ENCODE measurements at places on chromosomes 5 and 9. TPM values are rescaled to one million over a fixed set of nuclear protein-coding genes. Genes with fewer than 3 reads are reported as not detected.

The COL5A1 gene
- total RNA-seq: 357 TPM

The CNTLN gene
- total RNA-seq: 5.2 TPM

GRCh38 chr5:54401515-54401914 lies 54.0 kb upstream of the HSPB3 start:
- no peaks in the 10 kb centered on the region for H3K27me3 ChIP-seq
- DNase-seq: no peak
- H3K36me3 ChIP-seq: no peaks in the 10 kb centered on the region

- no peaks in the 10 kb centered on the region for H3K36me3 ChIP-seq
- no peaks in the 10 kb centered on the region for H3K4me1 ChIP-seq
- no peaks in the 10 kb centered on the region for H3K27me3 ChIP-seq
- DNase-seq: no peak
- H3K27ac ChIP-seq: no peak overlapping the region
Observed at GRCh38 chr5:147371290-147371689, 136.5 kb downstream of the STK32A start.

- no peaks in the 10 kb centered on the region for H3K4me1 ChIP-seq
- H3K36me3 ChIP-seq: no peaks in the 10 kb centered on the region
- no peak overlapping the region for H3K4me3 ChIP-seq
- no peaks in the 10 kb centered on the region for H3K27me3 ChIP-seq
- no peak for DNase-seq
Observed at GRCh38 chr5:175734016-175734415, 76.1 kb downstream of the HRH2 start.

- DNase-seq: peak; percentile 61
- peak overlapping the region; percentile 73 for H3K27ac ChIP-seq
- H3K4me3 ChIP-seq: peak overlapping the region; percentile 38
- no peaks in the 10 kb centered on the region for H3K36me3 ChIP-seq
Observed at GRCh38 chr9:6715755-6716643, 41.8 kb upstream of the KDM4C start.

- H3K27me3 ChIP-seq: no peaks in the 10 kb centered on the region
- H3K4me3 ChIP-seq: no peak overlapping the region
- no peak for DNase-seq
- H3K27ac ChIP-seq: peak overlapping the region; percentile 18
Observed at GRCh38 chr5:53024535-53024934, 35.4 kb downstream of the ITGA2 start.

- DNase-seq: peak; percentile 37
- no peaks in the 10 kb centered on the region for H3K4me1 ChIP-seq
- no peak overlapping the region for H3K27ac ChIP-seq
- H3K4me3 ChIP-seq: no peak overlapping the region
- H3K36me3 ChIP-seq: no peaks in the 10 kb centered on the region
- H3K27me3 ChIP-seq: no peaks in the 10 kb centered on the region
Observed at GRCh38 chr9:116646661-116647514, 40.2 kb upstream of the TRIM32 start.

DNA sequence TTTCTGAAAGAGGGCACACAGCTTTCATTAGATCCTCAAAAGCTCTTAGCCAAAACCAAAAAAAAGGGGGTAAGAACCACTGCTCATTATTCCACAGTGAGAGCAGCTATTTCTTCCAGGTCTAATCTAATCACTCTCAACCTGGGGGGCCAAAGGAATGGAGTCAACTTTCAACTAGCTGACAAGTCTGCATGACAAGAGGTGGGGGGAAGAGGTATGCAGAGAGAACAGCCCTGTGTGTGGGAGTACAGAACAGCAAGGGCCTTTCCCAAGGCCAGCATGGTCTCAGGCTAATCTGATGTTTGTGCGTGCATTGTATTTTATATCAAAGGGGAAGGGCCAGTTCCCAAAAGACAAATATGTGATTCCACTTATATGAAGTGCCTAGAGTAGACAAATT lies 36.9 kb upstream of the PIP5K1B start:
- H3K4me3 ChIP-seq: no peak overlapping the region
- H3K27me3 ChIP-seq: no peaks in the 10 kb centered on the region
- no peak overlapping the region for H3K27ac ChIP-seq

- no peak overlapping the region for H3K4me3 ChIP-seq
- no peaks in the 10 kb centered on the region for H3K4me1 ChIP-seq
- peak overlapping the region; percentile 34 for H3K27ac ChIP-seq
- H3K36me3 ChIP-seq: no peaks in the 10 kb centered on the region
- H3K27me3 ChIP-seq: no peaks in the 10 kb centered on the region
Observed at GRCh38 chr9:7011395-7012067, 253.8 kb downstream of the KDM4C start.

DNA sequence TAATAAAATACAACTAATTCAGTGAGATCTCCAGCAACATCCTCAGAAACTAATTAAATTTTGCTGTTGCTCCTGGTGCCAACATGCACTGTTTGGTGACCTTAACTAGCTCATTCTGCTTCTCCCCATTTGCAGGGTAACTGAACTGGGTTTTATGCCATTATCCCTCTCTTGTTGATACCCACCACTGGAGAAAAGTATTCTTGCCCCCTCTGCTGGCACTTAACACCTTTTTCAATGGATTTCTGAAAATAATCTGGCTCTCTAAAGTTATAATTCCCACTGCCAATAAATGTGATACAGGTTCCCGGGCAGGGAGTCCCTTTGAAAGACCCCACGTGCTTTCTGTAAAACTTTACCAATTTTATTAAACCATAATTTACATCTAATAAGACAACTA lies 394.3 kb downstream of the OSTF1 start:
- H3K27me3 ChIP-seq: no peaks in the 10 kb centered on the region
- no peak overlapping the region for H3K27ac ChIP-seq
- H3K36me3 ChIP-seq: no peaks in the 10 kb centered on the region
- no peak overlapping the region for H3K4me3 ChIP-seq
- DNase-seq: no peak
- no peaks in the 10 kb centered on the region for H3K4me1 ChIP-seq

DNA sequence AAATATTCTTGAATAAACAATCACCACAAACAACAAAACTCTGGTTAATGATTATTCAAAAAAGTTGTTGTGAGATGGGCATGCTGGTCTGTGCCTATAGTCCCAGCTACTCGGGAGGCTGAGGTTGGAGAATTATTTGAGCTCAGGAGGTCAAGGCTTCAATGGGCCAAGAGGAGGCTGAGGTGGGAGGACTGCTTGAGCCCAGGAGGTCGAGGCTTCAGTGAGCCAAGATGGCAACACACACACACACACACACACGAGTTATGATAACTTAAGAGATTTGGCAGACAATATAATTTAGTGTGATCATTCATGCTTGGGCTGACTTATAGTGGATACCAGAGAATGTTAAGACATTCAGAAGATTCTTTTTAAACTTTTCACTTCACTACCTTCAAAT lies 14.9 kb downstream of the LYSMD3 start:
- H3K4me1 ChIP-seq: no peaks in the 10 kb centered on the region
- H3K27ac ChIP-seq: no peak overlapping the region
- H3K4me3 ChIP-seq: no peak overlapping the region
- no peaks in the 10 kb centered on the region for H3K27me3 ChIP-seq

DNA sequence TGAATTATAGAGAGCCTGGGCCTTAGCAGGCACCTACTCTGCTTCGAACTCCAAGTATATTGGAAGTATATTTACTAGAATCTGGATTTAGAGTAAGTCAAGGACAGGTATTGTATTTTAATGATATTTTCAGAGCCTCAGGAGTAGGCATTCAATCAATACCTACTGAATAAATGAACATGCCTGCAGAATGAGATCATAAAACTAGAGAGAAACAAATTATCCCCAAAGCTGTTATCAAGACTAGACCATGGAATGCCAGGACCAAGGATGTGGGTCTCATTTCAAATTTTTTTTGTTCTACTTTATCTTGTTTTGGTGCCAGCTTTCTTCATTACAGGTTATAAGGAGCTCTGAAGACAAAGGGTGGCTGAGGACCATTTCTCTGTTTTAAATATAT lies 66.0 kb downstream of the GDNF start:
- no peak overlapping the region for H3K4me3 ChIP-seq
- H3K4me1 ChIP-seq: no peaks in the 10 kb centered on the region
- H3K27ac ChIP-seq: no peak overlapping the region
- no peaks in the 10 kb centered on the region for H3K36me3 ChIP-seq
- DNase-seq: no peak

DNA sequence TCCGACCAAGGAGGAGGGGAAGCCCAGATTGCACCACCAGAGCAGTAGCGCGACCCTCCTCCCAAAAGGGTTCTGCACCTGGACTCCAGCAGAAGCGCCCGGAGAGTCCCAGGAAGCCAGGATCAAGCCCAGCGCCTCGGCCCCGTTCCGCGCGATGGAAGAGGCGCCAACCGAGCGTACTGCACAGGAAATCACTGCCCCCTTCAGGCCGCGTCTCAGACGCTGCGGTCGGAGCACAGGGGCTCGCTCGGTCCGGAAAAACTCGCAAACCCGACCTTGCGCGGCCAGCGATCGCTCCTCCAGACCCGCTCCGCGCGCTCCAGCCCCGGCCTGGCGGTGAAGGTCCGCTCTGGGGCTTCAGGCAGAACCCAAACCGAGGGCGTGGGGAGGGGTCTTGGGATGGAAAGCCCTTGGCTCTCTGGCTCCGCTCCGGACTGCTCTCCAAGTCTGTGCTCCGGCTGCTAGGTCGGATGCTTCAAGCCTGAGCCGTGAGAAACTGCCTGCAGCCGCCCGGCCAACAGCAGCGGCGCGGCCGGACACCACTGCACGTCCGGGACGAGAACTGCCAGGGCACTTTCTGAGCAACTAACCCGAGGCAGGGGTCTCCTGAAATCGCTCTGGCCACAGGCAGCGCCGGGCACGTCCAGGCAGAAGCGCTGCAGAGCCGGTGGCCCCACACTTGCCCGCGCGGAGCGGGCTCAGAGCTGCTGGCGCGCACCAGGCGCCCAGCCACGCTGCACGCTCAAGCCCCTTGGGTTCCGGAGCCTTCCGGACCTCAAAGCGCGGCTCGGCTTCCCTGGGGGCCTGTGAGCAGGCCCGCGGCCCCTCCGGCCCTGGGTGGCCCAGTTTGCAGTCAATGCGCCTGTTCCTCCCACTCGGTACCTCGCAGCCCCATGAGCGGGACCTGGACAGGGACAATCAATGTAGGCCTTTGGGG lies 1.3 kb downstream of the GABBR2 start:
- peaks cover 40% of the 10 kb centered on the region for H3K27me3 ChIP-seq
- no peak overlapping the region for H3K4me3 ChIP-seq
- H3K36me3 ChIP-seq: no peaks in the 10 kb centered on the region
- H3K27ac ChIP-seq: no peak overlapping the region
- no peaks in the 10 kb centered on the region for H3K4me1 ChIP-seq

DNA sequence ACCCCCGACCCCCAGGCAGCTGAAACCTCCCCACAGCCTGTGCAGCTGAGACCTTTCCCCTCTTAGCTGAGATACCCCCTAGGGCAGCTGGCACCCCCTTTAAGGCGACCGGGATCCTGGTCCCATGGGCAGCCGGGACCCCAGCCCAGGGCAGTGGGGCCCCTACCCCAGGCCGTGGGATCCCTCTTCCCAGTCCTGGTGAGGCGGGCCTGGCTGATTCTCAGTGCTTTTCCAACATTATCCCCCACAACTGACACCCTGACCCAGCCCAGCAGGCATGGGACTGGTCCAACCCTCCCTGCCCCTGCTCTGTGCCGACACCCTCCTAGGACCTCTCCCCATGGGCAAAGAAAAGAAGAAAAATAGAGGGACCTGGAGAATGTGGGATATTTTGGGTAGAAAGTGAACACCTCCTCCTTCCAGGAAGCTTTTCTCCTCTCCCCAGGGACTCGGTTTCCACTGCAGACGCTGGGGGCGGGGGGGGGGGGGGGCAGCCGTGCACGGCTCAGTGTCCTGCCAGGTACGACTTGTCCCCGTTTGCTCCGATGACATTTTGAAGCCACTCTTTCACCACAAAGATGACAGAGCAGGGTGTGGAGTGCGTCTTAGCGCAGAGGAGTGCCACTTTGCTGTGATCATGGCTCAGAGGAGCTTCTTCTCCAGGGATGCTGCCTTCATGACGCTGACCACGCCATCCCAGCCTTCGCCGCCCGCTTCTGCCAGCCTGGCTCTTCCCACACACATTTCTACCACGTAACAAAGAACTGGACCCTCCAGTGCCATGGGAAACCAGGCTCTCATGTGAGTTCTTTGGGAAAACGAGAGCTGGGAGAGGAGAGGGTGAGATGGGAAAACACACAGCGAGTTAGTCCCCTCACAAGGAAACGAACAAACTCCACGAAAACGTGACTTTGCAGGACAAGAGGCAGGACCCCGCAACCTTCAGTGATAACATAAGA lies 47.5 kb downstream of the MRPL36 start:
- H3K4me1 ChIP-seq: no peaks in the 10 kb centered on the region
- no peak overlapping the region for H3K27ac ChIP-seq
- H3K4me3 ChIP-seq: no peak overlapping the region

DNA sequence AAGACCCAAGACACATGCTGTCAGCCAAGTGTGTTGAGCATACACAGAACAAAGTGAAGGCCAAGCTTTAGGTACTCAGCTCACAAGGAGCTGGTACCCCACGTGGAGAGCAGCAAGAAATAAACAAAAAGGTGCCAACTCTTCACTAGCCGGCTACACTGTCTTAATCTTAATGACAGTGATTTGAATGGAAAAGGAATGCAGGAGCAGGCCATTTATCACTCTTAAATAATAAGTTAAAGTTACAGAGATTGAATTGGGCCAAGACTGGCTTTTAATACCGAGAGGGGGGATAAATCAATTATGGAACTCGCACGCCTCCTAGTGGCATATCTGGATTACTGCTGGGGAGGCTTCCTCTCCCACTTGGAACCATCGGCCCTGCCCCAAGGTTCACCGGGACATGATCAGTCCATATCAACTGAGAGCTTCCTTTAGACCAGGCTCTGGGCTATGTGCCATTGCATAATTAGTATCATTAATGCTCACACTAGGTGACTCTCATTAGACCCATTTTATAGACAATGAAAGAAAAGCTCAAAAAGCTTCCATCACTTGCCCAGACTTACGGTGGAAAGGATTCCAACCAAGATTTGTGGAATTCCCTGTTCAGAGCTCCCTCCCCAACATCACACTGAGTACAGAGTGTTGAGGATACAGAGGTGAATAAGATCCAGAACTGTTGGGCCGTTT lies 94.0 kb downstream of the ACTL7B start:
- no peaks in the 10 kb centered on the region for H3K36me3 ChIP-seq
- no peak overlapping the region for H3K4me3 ChIP-seq
- DNase-seq: peak; percentile 46
- no peak overlapping the region for H3K27ac ChIP-seq

- no peaks in the 10 kb centered on the region for H3K27me3 ChIP-seq
- no peak for DNase-seq
- peaks cover 26% of the 10 kb centered on the region for H3K4me1 ChIP-seq
- H3K27ac ChIP-seq: no peak overlapping the region
- no peaks in the 10 kb centered on the region for H3K36me3 ChIP-seq
Observed at GRCh38 chr9:92289708-92290390, 3.6 kb downstream of the IARS1 start.
